ENCODE measurements at places on chromosomes 5 and 9.

GRCh38 chr5:424301-425110 is 18.5 kb upstream of the EXOC3 start:
- no peak for DNase-seq

DNA sequence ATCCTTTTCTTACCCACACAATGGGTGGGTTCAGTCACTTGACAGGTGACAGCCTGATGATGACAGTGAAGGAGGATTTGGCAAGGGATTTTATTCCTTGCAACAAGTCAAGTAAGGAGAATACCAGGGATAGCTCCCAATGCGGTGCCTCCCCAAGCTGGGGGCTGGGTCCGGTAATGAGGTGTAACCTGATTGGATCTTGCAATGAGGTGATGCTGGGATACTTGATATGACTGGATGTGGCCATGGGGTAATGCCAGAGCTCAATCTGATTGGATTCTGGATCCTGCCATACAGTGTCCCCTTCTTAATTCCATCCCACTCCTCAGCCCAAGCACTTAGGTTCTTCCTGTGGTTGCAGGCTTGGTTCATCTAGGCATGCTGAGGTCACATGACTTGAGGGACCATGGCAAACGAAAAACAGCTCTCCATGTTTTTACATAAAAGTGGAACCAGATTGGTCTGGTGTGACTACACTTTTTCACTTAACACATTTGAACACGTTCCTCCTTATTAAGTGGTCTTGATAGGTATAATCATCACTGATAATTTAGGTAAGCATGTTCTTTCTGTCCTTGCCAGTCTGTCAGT is 181.1 kb downstream of the PDZD2 start:
- no peak for DNase-seq

GRCh38 chr9:83620841-83621636 is 1.9 kb upstream of the IDNK start:
- no peak for DNase-seq

- DNase-seq, result no peak
Observed at GRCh38 chr9:121123816-121124535, 49.2 kb downstream of the CNTRL start.

DNA sequence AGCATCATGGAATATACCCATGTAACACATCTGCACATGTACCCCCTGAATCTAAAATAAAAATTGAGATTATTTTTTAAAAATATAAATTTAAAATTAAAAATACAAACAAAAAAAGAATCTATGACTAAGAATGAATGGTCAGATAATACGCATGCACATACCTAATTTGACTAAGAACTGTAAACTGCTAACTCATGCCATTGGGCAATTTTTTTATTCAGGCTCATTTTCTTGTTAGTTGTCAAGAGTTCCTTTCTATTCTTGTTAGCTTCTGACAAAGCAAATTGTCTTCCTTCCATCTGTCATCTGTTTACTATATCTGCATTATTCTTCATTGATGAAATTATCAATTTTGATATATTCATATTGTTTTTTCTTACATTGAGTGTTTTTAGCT is 69.5 kb upstream of the HAND1 start:
- no peak for DNase-seq

- no peak for DNase-seq
Observed at GRCh38 chr9:125497478-125497877, 209.5 kb downstream of the MAPKAP1 start.

GRCh38 chr9:10661994-10662393 is 49.2 kb upstream of the PTPRD start:
- DNase-seq, result no peak

GRCh38 chr5:7793895-7794294 is 57.0 kb downstream of the CFAP90 start:
- DNase-seq, result no peak

DNA sequence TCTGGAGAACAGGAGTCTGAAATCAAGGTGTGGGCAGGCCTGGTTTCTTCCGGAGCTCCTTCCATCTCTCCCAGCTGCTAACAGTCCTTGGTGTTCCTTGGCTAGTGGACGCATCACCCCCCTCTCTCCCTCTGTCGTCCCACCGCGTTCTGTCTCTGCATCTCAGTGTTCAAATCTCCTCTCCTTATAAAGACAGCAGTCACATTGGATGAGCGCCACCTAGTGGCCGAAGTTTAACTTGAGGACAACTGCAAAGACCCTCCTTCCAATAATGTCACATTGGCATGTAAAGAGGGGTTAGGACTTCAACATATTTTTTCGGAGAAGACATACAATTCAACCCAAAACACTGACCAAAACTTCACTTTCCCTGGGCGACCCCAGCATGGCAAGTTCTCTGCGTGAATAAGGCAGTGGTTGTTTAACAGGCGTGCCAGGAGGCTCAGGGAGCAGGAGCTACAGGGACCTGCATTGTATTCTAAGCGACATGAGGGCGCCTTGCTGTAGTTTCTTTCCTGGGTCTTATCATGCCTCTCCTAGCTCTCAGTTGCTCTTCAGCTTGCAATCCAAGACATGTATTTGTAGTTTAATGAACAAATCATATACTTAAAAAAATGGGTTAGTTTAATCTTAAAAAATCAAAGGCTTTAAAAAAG is 27.9 kb upstream of the BASP1 start:
- no peak for DNase-seq

DNA sequence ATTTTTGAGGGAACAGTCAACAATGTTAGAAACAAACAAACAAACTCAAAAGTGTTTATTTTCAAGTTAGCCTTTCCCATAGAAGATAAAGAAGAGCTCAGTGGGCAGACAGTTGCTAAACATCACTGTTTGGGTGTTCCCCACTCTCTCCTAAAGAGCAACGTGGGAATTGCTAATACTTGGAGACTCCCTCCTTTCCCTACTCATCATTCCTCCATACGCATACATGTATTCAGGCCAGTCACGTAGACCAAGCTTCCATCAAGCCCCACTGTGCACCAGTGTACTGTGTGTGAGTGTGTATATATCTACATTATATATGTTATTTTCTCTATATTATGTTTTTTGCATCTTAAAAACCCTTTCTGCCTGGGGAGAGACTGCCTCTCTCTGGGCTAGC is 115.0 kb upstream of the EGFLAM start:
- no peak for DNase-seq

GRCh38 chr9:133303266-133304157 is 28.5 kb upstream of the ABO start:
- DNase-seq, result no peak

- no peak for DNase-seq
Observed at GRCh38 chr9:84978661-84979060, 309.1 kb downstream of the NTRK2 start.

DNA sequence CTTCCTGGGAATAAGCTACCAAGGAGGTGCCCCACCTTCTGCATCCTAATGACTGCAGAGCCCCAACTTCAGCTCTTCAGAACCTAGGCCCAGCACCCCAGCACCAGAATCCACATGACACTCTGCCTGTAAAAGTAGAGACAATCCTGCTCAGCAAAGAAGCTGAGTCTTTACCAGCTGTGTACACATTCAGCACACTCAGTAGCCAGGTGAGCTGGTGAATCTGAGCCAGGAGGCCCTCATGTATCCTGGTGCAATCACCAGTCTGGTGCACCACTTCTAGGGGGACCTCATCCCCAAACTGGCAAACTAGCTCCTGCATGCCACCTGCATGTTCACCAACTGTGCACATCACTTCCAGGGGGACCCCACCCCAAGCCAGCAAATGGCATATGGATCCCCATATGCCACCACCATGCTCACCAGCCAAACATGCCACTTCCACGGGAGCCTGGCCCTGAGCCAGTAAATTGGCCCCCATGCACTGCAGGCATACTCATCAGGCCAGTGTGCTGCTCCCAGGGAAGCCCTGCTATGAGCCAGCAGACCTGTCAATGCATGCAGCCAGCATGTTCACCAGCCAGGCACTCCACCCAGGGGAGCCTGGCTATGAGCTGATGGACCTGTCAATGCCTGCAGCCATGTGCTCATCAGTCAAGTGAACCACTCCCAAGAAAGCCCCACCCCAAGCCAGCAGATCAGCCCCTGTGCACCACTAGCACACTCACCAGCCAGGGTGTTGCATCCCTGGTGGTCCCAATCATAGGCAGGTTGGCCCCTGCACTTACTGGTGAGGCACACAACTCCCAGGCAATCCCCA is 15.6 kb upstream of the BTNL9 start:
- DNase-seq, result no peak

GRCh38 chr5:135028791-135029476 is 5.1 kb downstream of the PITX1 start:
- no peak for DNase-seq

- DNase-seq, result no peak
Observed at GRCh38 chr5:96817506-96817905, 9.8 kb upstream of the ERAP1 start.

- DNase-seq, result no peak
Observed at GRCh38 chr9:98852961-98853360, 45.5 kb downstream of the GALNT12 start.

GRCh38 chr9:95585824-95586223 is 69.1 kb upstream of the PTCH1 start:
- DNase-seq, result no peak
